ENCODE measurements at places on chromosomes 2 and 18. TPM values are rescaled to one million over a fixed set of nuclear protein-coding genes. Genes with fewer than 3 reads are reported as not detected.

DNA sequence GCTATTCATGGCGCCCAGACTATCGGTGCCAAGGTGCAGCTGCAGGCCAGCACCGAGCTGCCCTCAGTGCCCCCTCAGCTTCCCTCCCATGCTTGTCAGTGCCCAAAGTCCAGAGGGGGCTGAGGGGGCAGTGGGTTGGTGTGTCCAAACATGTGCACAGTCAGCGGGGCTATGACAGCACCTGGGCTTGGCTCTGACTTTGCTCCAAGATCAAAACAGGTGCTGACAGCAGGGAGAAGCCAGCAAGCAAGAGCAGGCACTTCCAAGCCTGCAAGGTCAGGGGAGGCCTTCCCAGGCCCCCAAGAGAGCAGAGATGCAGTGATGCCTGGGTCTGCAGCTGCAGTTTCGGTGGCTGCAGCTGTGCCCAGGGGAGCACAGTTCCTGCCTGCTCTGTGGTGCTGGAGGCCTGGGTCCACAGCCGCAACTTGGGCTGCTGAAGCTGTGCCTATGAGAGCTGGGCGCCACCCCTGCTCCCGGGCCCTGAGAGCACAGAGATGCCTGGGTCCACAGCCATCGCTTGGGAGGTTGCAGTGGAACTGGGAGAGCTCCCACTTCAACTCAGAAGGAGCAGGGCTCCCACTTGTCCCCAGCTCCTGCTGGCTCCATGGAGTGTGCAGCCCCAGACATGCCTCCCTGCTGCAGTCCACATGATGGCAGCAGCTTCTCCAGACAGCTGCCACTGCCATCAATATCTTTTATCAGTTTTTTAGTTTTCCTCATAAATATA is 775.3 kb upstream of the POU3F3 start:
- DNase-seq, result no peak

- DNase-seq, result no peak
Observed at GRCh38 chr2:5132281-5132680, 559.9 kb upstream of the SOX11 start.

DNA sequence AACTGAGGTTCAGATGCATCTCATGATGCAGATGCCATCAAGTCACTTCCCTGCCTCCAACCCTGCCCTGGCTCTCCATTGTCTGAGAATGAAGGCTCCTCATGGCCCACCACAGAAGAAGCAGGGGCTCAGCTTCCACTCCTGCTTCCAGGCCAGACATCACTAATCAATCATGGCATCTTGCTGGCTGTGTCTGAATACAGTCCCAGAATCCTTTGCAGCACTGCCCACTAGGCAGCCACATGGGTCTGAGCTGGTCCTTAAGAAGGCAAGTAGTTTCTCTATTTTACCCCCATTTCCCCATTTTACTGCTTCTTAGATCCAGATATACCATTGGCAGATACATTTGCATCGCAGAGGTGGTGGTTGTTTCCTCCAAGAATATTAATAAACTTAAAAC is 7.3 kb downstream of the ASPRV1 start:
- no peak for DNase-seq

The XPO1 gene
- total RNA-seq, result 93.5 TPM

Measured in ovary (tissue), 10 donors.